Coronary artery (tissue), 2 donors: ENCODE measurements at places on chromosomes 6 and 20.

DNA sequence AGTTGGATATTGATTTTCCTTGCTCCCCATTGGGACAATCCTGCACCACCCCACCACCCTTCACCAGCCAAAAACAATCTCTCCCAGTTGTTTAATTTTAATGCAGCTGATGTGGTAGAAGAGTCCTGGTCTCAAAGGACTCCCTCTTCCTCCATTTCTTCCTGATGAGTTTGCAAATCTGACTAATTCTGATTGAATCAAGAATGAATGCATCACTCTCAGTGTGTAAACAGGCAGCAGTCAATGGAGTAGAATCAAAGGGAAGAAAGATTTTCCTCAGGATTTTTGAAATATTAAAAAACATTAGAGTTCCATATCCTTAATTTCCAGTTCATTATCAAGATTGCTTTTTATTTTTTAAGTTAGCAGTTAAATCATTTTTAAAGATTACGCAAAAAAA lies 54.0 kb downstream of the PLG start:
- DNase-seq, result no peak

DNA sequence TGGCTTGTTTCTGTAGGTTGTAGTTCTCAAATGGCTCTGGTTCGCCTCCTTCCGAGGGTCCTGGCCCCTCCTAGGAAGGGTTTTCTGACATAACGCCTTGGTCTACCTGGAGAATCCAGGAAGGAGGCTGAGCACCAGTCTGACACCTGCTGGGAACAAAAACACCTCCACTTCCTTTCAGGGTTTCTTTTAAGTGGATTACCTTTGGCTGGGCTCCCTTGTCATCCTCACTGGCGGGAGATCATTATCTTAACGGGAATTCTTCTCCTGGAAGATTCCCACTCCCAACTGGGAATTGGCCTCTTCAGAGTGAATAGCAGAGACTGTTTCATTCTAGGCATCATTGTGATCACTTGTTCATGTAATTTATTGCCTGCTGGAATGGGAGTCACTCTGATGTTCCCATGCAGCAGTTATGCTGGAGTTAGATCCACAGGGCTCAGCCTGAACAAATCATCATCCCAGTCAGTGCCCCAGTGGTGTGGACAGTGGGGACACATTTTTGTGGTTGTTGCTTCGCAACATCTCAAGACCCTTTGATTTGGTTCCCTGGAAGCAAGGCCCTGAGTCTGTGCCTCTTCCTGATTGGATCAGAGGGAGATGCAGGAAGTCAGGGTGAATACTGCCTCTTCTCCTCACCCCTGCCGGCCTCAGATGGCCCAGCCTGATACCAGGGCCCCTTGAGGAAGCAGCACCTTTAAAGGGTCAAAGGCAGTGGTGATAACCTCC lies 49.1 kb downstream of the LYRM2 start:
- DNase-seq, result no peak

DNA sequence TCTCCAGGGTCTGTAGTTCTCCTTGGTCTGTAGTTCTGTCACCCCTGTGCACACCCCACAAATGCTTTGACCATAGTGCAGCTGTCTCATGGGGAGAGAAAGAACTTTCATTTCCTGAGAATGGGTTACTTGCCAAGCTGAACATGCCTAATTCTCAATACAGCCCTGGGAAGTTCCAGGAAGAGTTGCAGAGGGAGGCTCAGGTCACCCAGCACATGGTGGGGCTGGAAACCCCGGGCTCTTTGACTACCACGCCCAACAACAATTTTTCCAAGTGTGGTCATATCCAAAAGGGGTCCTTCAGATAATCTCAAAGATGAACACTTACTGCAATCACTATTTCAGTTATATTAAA lies 2.2 kb upstream of the PTPRA start:
- no peak for DNase-seq

- no peak for DNase-seq
Measured at GRCh38 chr6:166389119-166389518, 6.4 kb upstream of the MPC1 start.
